ENCODE measurements at places on chromosomes 6 and 20. TPM values are rescaled to one million over a fixed set of nuclear protein-coding genes. Genes with fewer than 3 reads are reported as not detected.

The KIAA1755 gene
- total RNA-seq, result 12.0 TPM

The CLPSL1 gene
- not detected for total RNA-seq

The CALHM5 gene
- 5.7 TPM for total RNA-seq

DNA sequence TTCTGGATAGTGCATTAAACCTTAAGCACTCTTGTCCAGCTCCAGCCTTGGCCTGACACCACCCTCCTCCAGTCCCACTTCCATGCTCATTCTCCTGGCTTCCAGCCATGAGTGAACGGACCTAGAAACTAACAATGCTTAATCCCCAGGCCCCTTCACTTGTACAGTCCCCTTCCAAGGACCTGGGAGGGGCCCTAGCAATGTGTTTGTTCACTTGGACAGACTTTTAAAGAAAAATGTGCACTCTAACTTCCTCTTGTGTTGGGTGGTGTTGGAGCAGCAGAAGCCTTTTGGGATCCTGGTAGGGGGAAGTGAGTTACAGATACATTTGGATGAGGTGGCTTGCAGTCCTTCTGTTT lies 48.9 kb upstream of the CCN6 start:
- no peak for DNase-seq

- no peak for DNase-seq
These were observed 82.1 kb downstream of the UNC5CL start for GRCh38 chr6:40956936-40957335.

DNA sequence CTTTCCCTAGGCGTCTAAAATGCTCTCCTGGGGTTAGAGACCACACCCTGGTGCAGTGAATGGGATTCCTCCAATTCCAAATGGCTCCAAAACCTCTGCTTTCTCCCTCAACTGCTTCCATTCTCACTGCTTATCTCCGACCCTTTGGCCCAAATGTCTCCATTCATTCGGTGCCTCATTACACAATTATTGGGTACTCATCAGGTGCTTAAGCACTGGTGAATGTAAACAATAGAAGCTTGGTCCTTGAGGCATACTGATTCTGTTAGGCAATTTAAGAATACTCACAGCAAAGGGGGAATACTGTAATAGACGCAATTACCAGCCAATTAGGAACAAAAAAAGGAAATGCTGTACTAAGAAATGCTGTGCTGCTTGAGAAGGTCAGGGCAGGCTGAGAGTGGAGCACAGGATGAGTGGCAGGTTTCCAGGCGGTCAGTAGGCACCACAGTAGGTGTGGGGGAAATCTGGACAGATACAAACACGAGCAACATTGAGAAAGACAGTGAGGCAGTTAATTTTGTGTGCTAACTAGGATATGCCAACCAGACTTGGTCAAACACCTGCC lies 23.0 kb downstream of the GMDS start:
- DNase-seq, result no peak

DNA sequence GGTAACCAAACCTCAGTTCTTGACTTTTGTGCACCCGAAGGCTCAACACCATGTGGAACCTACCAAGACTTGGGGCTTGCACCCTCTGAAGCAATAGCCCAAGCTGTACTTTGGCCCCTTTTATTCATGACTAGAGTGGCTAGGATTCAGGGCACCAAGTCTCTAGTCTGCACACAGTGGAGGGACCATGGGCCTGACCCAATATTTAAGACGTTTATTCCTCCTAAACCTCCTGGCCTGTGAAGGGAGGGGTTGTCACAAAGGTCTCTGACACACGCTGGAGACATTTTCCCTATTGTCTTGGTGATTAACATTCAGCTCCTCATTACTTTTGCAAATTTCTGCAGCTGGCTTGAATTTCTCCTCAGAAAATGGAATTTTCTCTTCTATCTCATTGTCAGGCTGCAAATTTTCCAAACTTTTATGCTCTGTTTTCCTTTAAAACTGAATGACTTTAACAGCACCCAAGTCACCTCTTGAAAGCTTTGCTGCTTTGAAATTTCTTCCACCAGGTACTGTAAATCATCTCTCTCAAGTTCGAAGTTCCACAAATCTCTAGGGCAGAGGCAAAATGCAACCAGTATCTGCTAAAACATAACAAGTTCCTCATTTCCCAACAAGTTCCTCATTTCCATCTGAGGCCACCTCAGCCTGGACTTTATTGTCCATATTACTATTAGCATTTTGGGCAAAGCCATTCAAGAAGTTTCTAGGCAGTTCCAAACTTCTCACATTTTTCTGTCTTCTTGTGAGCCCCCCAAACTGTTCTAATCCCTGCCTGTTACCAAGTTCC lies 481.4 kb upstream of the BTBD3 start:
- no peak for DNase-seq
